ENCODE measurements at places on chromosomes 3 and 15.
A peak's percentile ranks its signal among the peaks of the same experiment; 100 is the strongest.

GRCh38 chr15:32843219-32843815 is 125.5 kb downstream of the GREM1 start:
- no peak for DNase-seq

DNA sequence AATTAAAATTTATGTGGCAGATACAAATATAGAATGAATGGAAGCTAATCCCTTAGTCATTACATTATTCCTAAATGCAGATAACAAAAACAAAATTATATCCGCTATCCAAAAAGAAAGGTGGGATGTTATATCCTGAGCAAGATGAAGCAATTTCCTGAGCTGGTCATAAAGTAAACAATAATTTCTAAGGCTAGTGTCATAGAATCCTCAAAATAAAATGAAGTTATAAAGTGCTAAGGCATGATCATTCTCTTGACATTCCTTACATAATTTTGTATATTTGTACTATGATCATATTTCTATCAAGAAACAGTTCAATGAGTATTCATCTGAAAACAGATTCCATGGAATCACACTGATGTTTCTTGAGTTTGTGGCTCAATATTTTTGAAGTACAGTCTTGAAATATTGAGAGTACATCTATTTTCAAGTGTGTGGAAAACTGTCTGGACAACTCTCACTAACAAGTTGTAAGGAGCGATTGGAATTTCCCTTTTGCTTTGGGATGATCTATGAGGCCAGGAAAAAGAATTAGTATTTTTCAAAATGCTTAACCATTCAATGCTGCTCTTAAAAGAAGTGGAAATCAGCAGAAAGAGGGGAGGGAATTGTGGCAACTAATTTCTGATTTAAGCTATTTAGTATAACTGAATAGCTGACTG is 92.4 kb downstream of the ABI3BP start:
- no peak for DNase-seq

DNA sequence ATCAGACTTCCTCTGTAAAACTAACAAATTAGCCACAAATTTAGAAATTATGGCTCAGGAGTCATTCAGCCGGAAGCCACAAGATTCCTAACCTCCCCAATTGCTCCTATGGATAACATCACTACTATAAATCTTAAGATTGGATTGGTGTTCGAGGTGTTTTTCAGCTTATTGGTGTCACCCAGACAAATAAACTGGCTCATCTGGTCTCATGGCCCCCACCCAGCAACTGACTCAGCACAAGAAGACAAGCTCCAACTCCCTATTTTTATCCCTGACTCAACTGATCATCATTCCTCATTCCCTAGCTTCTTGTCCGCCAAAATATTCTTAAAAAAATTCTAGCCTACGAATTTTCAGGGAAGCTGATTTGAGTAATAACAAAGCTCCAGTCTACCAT is 135.1 kb upstream of the STRIT1 start:
- no peak for DNase-seq

GRCh38 chr3:16311960-16312451 is 47.0 kb downstream of the OXNAD1 start:
- peak; percentile 43 for DNase-seq

GRCh38 chr3:175399156-175399840 is 540.2 kb downstream of the NAALADL2 start:
- DNase-seq: no peak

GRCh38 chr3:69994919-69995318 is 4.6 kb upstream of the SAMMSON start:
- DNase-seq: no peak

- DNase-seq: no peak
These were observed 5.2 kb downstream of the SETD5 start for GRCh38 chr3:9402410-9403228.

- no peak for DNase-seq
These were observed 138.3 kb upstream of the ABHD17C start for GRCh38 chr15:80556694-80557367.

DNA sequence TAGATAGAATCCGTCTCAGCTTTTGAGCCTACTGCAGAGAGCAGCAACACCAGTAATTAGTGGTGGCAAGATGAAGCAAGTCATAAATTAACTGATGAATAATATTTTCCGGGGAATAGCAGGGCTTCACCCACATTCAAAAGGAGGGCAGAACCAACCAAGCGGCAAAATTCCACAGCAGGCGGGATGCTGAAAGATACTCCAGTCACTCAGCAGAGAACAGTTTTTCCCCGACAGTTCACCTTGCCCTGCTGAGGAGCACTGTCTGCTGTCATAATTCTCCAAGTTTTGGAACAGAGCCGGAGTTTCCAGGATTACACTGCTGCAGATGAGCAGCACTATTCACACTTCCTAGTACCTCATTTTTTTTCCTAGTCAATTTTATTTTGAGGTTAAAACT is 274.7 kb downstream of the CD47 start:
- DNase-seq: no peak

DNA sequence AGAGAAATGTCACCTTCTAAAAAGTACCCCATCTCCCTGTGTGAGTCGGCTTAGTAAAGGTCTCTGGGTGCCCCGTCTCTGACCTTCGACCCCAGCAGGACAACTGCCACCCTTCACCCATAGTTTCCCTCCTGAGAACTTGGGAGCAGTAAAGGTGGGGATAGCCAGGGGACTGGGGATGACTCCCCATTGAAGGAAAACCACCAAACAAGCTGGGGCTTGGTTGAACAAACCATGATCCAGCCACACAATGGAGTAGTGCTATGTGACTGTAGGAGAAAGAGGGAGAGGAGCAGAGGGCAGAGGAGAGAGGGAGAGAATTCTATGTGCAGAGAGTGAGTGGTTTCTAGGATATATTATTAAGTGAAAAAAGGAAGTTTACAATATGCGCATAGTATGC is 33.7 kb downstream of the IDH3A start:
- DNase-seq: no peak

DNA sequence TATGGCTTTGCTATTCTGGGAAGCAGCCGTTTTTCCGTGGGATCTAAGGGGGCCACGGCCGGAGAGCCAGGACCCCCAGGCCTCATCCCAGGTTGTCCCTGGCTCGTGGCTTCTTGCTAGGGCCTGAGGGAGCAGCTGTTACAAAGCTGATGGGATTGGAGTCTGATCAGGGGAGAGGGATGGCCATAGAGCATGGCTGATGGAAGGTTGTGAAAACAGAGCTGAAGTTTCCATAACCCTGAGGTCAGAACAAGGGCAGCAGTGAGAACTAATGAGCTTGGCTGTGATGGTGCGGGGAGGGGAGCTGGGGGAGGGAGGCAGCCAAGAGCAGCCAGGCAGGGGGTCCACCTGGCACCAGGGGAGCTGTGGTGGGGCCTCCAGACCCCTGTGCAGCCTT is 63.0 kb downstream of the LINGO1 start:
- DNase-seq: no peak

- DNase-seq: no peak
These were observed 83.6 kb upstream of the C3orf80 start for GRCh38 chr3:160141485-160142185.

- no peak for DNase-seq
These were observed 77.3 kb downstream of the RORA start for GRCh38 chr15:61151791-61152190.

- no peak for DNase-seq
These were observed 129.0 kb downstream of the SERPINI1 start for GRCh38 chr3:167864552-167864874.

GRCh38 chr3:48573973-48574585 is 10.5 kb upstream of the UCN2 start:
- DNase-seq: no peak

- DNase-seq: no peak
These were observed 49.7 kb upstream of the RBSN start for GRCh38 chr3:15148614-15149013.

DNA sequence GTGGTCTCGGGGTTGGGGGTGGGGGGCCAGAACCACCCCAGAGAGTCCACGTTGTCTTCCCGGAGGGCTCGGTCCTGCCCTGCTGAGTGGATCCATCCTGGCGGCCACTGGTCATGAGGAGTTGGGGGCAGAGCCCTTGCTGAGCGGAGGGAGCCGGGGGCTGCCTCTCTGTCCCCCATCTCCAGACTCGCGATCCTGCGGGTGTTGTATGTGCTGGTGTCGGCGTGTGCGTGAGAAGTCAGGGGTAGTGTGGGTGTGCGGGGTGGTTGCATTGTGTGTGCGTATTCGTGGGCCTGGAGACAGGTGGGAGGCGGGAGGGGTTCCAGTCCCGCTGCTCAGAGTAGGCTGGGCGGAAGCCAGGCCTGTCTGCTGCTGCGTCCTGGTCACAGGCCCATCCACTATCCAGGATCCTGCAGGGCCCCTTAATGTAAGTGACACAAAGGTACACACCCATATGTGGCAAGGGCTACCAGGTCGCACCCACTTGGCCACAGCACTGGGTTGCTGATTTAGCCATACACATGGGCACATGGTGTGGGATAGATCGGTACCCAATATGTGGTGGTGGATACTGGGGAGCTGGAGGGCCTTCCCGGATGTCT is 30.7 kb downstream of the NBEAL2 start:
- no peak for DNase-seq

GRCh38 chr3:57252404-57252803 is 24.9 kb downstream of the APPL1 start:
- DNase-seq: no peak

- DNase-seq: no peak
These were observed 436.6 kb upstream of the GBE1 start for GRCh38 chr3:82198009-82198408.

DNA sequence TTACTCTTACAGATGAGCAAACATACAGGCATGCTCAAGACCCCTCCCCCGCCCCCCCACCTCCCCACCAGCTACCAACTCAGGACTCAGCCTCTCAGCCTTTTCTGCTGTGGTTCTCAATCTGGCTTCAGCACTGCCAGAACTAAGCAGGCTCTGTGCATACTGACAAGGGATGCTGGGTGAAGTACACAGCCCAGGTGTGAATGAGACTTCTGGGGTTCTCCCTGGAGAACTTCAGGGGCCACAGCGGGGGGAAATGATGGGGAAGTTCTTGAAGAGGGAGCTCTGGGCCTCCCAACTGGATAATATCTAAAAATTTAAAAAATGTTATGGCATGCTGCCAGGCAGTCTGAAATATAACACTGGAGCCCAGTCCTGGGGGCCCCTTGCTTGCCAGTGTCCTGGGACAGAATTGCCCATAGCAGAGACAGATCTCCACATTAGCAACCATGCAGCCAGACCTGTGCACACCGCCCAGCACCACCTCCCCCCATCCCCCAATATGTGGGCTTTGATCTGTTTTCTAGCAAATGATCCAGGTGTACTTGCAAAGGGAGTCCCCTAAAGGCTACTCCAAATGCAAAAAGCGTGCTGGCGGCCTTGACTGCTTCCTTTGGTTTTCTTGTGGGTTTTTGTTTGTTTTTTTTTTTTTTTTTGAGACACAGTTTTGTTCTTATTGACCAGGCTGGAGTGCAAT is 41.4 kb downstream of the PGPEP1L start:
- DNase-seq: no peak
